Foreskin keratinocyte (primary cell): ENCODE measurements at places on chromosomes 6 and 20. TPM values are rescaled to one million over a fixed set of nuclear protein-coding genes. Genes with fewer than 3 reads are reported as not detected.

The SPATA25 gene
- 0.25 and 0.44 TPM in 2 replicates for total RNA-seq

The ECT2L gene
- total RNA-seq = not detected in 2 replicates

DNA sequence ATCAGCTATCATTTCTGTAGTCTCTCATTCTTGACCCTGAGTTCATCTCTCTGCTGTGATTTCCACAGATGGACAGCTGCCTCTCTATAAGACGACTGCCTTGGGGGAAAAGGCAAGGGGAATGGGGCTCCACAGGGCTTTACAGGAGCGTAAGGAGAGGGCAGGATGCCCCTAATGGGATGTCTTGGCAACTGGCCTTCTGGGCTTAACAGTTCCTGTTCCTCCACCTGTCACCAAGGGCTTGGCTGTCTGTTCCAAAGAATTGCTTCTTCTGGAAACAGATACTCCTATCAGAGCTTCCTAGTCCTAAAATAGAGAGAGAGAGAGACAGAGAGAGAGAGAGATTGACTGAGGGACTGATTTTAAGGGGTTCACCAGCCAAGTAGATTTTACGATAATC, 181.9 kb downstream of the TMEM200A start:
- no peak for DNase-seq

DNA sequence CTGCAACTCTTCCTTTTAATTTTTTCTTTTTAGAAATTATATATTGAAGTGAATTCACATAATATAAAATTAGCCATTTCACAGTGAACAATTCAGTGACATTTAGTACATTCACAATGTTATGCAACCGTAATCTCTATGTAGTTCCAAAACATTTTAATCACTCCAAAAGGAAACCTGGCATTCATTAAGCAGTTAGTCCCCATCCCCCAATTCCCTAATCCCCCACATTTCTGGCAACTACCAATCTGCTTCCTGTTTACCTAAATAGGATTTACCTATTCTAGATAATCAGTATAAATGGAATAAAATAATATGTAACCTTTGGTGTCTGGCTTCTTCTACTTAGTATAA, 8.5 kb upstream of the DDX27 start:
- DNase-seq = no peak
